GF-D8 (cell line): ENCODE measurements at places on chromosomes 5 and 9.

DNA sequence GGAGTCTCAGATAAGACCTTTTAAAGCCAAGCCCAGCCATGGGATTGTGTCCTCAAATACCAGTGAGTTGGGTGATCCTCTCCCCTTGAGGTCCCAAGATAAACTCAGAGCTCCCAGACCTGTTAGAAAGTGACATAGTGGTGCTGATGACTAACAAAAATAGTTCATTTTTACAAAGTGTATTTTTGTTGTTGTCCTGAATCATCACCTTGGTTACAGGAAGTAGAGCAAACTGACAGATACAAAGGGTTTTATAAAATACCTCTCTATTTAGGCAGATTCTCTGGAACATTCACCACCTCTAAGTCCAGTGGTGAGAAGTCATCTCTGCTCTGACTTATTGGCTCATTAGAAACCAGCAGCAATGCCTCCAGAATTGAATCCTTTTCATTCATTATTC is 259.3 kb downstream of the CEMIP2 start:
- no peak for DNase-seq

- DNase-seq, result no peak
These were observed 16.8 kb upstream of the HK3 start for GRCh38 chr5:176915906-176916305.

DNA sequence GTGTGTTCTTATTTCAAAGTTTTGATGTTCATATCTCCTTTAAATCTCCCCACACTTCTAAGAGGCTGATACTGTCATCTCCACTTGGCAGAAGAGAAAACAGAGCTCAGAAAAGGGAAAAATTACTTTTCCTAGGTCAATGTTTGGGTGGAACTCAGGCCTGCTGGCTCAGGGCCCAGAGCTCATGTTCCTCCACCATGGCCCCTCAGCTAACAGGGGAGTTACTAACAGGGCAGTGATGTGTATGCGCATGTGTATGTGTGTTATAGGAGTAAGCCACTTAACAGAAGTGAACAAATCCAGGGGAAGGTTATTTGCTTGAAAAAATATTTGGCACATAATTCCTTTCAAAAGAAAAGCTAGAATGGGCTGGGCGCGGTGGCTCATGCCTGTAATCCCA is 2.5 kb downstream of the C1QTNF2 start:
- no peak for DNase-seq

DNA sequence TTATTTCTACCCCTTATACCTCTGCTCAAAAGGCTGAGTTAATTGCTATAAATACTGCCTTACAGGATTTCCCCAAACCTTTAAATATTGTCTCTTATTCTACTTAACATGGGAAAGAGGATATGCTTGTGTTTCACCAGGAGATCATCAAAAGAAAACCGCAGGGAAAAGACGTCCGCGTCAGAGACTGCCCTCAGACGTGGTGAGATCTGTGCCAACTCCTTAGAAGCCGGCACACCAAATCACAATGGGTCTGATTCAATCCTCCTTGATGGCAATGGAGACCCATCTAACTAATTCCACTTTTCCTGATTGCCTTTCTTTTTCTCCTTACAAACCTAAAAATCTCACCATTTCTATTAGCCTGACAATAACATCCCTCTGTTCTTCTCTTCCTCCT is 55.0 kb downstream of the SH3PXD2B start:
- DNase-seq, result no peak

GRCh38 chr5:145989428-145989827 is 53.0 kb downstream of the SH3RF2 start:
- DNase-seq, result no peak

- no peak for DNase-seq
These were observed 7.3 kb downstream of the QSOX2 start for GRCh38 chr9:136238342-136238732.

DNA sequence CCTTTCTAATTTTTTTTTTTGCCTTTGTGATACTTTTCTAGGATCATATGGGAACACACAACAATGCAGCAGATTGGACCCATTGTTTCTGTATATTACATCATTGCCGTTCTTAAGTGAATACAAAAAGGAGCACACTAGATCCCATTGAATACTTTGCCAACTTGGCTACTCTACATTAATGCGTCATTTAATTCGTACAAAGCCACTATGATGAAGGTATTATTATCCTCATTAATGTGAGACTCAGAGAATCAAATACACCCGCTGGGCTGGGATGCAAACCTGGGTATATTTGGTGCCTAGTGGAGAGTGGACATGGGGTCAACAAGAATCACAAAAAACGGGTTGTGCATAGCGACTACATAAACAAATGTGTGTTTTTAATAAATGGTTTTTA is 31.9 kb downstream of the OR2K2 start:
- DNase-seq, result no peak

- no peak for DNase-seq
These were observed 65.9 kb downstream of the SHOC1 start for GRCh38 chr9:111728617-111729366.

DNA sequence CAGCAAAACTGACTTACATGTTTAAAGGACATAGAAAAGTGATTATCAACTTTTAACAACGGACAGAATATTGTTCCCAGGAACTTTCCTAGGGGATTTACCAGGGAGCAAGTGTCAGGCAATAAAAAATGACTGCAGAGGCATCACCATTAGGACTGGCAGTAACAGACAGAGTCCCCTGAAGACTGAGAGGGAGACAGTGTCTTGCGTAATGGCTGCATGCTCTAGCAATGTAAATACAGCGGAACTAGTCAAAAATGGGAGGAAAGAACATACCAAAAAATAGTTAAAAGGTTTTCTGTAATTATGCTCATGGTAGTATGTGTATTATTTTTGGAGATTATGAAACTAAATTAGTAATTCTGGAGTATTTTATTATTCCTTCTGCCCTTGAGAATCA is 181.8 kb downstream of the CRB2 start:
- no peak for DNase-seq

GRCh38 chr9:93422977-93423616 is 28.4 kb upstream of the FAM120A start:
- no peak for DNase-seq

DNA sequence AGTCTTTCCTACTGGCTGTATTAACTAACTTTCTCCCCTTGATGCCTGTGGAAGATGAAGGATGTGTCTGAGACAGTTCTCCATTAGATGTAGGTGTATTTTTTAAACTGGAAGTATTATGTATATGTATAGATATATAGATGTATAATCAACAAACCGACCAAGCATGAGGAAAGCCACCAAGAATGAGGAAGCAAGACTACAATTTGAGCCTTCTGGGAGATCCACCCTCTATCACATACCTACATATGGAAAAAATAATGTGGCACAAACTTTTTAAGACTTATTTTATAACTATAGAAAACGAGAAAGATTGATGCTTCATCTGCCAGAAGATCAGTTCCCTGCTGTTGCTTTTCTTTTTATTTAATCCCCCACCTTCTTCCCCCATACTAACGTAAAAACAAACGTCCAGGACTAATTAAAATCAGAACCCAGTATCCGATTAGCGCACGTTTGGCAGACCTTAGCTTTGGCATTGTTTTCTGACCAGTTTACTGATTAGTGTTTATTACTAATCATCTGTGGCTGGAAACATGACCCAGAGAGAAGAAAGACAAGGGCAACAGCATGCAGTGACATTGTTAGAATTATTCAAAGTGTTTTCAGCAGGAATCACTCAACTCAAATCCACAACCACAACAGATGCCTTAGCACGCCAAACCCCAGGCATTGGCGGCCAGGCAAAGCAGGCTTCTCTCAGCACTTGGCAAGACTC is 490.2 kb downstream of the EBF1 start:
- DNase-seq, result no peak
